ENCODE measurements at places on chromosomes 2 and 18.

DNA sequence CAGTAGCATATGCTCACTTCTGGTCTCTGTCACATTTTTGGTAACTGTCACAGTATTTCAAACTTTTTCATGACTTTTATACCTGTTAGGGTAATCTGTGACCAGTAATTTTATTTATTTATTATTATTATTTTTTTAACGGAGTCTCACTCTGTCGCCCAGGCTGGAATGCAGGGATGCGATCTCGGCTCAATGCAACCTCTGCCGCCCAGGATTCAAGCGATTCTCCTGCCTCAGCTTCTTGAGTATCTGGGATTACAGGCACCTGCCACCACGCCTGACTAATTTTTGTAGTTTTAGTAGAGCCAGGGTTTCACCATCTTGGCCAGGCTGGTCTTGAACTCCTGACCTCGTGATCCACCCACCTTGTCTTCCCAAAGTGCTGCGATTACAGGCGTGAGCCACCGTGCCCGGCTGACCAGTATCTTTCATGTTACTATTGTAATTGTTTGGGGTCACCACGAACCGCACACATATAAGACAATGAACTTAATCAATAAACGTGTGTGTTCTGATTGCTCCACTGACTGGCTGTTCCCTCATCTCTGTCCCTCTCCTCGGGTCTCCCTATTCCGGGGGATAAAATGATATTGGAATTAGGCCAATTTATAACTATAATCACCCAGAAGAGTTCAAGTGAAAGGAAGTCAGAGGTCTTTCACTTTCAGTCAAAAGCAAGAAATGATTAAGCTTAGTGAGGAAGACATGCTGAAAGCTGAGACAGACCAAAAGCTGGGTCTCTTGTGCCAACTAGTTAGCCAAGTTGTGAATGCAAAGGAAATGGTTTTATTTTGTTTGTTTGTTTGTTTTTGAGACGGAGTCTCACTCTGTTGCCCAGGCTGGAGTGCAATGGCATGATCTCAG, 22.9 kb downstream of the TGIF1 start:
- no peak for DNase-seq

- no peak for DNase-seq
Observed at GRCh38 chr2:47257946-47258348, 102.8 kb upstream of the STPG4 start.

GRCh38 chr18:74418023-74418422, 39.1 kb downstream of the DIPK1C start:
- DNase-seq, result no peak

DNA sequence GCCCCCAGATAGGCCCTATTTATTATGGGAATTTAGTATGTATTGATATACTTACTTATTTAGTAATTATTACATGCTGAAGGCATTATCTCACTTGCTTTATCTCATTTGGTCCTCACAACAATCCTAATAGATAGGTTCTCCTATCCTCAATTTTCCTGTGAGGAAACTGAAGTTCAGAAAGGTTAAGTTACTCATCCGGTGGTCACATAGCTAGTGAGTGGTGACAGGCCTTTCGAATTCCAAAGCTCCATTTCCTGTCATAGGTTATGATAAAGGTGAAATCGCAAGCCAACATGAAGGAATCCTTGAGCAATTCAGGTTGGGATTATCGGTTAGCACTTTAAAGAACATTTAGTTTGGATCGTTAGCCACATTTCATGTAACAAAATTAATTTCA, 33.3 kb downstream of the NAB1 start:
- no peak for DNase-seq

Measured in activated effector memory CD4-positive, alpha-beta T cell treated with anti-CD3 and anti-CD28 coated beads, Interleukin-2, amount 50 U/mL, for 16 hours (primary cell).